ENCODE measurements at places on chromosomes 3 and 15.
A peak's percentile ranks its signal among the peaks of the same experiment; 100 is the strongest.

DNA sequence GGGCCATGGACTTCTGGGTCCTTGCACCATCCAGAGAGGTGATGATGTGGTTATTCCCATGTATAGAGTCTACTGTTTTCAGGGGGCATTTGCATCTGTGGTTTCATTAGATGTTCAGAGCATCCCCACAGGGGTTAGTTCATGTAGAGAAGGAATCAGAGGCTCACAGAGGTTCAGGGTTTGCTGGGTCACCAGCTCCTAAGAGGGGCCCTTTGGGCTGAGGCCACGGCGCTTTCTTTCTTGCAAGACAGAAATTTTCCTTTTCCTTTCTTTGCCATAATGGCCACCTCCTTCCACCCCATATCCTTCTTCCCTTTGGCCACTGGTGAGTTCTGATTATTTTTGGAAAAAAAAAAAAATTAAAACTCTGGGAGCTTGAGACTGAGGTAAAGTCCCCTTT is 62.3 kb downstream of the APBA2 start:
- DNase-seq: no peak

DNA sequence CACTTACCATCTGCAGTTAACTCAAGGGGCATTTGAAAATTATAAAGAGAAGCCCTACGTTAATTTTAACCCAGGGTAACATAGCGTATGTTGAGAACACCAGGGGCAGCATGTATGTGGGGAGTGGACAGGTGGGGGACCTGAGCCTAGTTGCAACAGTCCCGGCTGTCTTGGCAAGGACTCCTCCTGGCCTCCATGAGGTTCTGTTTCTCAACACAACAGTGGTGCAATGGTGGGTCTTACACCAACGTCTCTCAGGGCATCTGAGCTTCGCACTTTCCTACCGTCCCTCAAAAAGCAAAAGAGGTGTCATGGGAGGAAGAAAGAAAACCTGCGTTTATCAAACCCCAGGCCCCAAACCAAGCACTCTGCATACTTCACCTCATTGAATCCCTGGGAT is 50.6 kb downstream of the MGLL start:
- no peak for DNase-seq

- DNase-seq: no peak
Measured at GRCh38 chr15:52082197-52083036, 30.2 kb downstream of the BCL2L10 start.

GRCh38 chr3:108345492-108346205 is 49.3 kb downstream of the HHLA2 start:
- peak; percentile 75 for DNase-seq

GRCh38 chr3:149204390-149204991 is 17.1 kb downstream of the CP start:
- DNase-seq: no peak

DNA sequence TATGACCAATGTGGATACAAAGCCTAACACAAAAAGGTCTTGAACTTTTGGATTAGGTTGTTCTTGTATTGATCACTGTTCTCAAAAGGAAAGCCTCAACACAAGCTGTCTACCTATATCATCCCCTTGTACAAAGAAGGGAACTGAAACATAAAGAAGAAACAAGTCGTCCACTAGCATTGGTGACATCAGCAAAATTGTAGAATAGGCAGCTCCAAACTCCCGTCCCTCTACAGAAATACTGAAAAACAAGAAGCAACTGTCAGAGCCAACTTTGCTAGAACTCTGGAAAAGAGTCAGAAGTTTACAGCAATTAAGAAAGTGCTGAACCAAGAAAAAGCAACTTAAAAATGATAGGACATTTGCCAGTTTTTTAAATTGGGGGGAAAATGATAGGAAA is 7.5 kb upstream of the NR1I2 start:
- DNase-seq: no peak

- DNase-seq: no peak
Measured at GRCh38 chr15:53880357-53880756, 97.9 kb upstream of the UNC13C start.

DNA sequence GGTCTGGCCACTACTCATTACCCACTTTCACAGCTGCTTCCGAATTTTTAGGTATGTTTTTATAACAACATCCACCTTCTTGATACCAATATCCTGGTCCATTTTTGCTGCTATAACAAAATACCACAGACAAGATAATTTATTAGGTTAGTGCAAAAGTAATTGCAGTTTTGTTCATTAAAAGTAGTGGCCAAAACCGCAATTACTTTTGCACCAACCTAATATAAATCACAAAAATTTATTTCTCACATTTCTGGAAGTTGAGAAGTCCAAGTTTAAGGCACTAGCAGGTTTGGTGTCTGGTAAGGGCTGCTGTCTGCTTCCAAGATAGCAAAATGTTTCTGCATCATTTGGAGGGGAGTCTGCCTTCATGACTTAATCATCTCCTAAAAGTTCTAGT is 624.7 kb upstream of the ALCAM start:
- no peak for DNase-seq

GRCh38 chr15:57527382-57528091 is 64.2 kb upstream of the MYZAP start:
- DNase-seq: no peak

DNA sequence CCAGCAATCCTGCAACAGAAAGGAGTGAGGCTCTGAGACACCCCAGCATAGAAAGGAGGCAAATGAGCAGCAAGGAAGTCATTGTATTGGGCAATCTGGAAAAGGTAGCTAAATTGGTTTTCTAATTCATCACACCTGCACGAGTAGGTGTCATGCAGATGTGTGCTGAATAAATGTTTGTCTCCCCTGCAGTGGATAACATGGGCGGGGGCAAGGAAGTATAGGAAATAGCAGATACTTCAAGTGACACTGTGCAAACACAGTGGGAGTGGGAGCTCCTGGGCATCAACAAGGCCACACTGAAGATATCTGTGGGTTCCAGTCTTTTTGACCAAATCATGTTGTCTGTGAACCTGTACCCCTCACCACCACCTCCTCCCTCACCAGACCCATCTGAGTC is 14.4 kb upstream of the HTR3E start:
- no peak for DNase-seq

- DNase-seq: no peak
Measured at GRCh38 chr15:92901072-92901761, 1.1 kb downstream of the CHD2 start.

DNA sequence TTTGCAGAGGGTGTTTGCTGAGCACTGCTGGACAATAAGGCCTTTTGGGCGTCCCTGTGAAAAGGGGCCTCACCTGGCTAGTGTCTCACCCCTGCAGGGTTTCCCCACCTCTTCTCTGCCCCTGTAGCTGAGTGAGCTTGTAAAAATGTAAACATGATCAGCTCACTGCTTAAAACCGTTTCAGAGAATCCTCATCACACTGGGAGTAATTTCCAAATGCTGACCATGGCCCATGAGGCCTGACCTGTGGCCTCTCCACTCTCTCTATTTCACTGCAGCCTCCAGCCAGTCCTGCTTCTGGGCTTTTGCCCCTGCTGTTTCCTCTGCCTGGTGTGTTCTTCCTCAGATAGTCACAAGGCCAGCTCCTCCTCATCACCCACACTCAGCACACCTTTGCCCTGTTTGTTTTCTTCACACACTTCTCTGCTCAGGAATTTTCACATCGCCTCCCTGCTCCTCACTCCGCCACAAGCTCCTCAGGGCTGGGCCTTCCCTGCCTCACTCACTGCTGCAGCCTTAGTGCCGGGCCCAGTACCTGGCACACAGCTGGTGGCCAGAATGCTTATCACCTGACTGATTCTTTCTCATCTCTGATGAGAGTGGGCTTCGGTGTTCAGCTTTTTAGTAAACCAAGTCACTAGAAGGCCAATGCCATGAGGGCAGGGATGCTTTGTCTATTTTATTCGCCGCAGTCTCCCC is 79.3 kb upstream of the SEC13 start:
- no peak for DNase-seq

DNA sequence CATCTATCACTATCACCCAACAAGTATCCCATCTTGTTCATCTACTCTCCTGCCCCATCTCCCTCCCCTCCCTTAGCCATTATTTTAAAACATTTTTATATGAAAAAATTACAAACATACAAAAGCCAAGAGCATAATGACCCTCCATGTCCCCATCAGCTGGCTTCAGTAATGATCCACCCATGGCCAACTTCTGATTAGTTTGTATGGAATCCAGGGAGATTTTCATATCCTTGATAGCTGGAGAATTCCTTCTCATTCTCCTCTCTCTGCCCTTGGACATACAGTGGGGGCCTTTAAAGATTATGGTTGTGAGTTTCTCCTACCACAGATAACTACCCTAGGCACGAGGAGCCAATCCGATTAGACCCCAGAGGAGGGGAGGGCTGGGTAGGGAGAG is 40.2 kb downstream of the IRAK2 start:
- DNase-seq: no peak

DNA sequence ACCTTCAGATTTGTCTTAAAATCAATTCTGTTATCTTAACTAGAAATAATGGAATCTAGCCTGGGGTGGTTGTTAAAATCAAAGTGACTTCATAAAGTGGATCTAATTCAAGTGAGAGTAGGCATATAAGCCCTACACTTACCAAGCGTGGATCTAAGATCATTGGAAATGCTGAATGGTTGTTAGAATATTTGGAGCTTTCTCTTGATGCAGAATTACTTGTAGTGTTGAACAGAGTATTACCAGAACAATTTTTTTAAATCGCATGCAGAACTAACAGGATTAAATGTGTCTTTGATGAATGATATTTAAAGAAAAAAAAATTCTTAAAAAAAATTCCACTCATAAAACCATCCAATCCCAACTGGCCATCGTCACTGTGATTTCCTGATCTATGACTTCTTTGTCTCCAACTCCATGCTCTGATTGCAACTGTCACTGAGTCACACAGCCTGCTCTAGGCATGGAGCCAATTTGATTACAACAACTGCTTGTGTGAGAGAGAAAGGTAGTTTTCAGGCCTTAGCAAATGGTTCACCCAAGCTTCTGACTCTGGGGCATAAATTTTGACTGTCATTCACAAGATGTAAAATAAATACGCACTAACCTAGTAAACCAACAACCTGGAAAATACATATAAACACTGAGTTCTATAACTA is 25.9 kb upstream of the SPRED1 start:
- DNase-seq: no peak

DNA sequence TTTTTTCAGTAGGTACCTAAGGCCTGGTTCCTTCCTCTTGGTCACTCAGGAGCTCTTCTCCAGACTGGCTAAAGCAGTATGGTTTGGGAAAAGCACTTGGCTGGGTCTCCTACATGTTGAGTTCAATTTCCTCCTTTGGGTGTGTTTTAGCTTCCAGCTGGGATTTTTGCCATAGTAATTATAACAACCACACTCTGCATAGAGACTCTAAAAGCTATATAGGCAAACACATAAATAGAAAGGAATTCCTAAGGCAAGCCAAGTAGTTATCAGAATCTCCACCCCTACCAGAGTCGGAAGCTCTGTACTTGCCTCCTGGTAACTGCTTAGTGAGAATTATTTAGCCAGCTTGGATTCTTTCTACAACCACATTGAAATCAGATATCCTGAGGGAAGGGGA is 48.6 kb downstream of the FOXL2 start:
- no peak for DNase-seq

DNA sequence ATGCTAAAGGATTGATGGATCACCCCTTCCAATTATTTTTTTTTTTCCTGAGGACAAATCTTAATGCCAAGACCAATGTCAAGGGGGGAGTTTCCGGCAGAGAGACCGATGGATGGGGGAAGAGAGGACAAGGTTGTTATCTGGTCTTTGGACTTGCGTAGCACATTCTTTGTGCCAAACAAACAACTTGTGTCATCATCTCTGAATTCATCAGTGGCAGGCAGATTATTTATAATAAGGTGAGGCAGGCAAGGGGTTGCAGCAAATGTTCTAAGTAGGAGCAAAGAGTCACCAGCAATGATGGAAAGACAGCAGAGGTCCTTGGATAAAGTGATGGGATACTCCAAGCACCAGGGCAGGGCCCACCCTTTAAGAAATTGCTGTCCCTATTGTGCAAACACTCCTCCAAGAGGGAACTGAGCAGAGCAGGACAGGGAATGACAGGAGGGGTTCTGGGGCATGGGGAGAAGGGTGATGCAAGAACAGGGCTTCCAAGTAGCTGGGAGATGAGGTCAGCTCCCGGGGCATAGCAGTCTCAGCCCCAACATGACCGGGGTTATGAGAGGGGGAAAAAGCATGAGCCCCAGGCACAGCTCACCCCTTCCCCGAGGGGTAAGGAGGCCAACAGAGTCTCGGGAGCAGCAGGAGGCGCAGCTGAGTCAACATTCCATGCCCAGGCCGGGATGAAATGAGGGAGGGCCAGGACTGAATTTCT is 57.4 kb downstream of the ANXA2 start:
- DNase-seq: no peak

DNA sequence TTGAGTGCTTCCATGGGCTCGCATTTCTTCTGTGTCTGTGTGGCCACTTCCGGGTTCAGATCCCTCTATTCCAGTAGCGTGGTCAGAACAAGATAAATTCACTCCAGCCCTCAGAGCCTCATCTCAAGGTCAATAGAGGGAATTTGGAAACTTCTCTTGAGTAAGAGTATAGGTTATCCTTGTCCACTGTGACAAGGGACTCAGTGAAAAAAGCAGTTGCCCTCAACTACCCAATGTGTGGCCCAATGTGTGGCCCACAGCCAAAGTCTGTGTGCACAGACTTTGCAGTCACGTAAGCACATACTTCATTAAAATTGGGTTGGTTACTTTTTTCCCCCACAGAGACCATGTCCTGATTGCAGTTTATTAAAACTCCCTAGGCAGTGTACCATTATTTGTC is 305.6 kb upstream of the SEMA6D start:
- DNase-seq: no peak

DNA sequence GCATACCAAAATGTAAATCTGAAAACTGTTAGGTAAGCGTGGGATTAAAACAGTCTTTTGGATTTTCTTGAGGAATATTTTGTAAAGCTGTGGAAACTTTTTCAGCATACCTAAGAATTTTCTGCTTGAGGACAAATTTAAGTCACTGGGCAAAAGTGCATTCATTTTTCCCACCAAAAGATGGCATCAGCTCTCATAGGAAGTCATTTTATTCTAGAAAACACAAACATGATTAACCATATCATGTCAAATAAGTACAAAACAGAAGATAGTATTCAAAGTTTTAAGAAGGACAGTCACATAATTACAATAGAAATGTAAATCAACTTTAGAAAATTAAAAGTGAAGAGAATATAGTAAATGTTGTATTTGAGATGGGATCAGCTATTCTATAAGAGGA is 63.5 kb downstream of the SLC49A4 start:
- DNase-seq: no peak

Data from NCI-H2107 (cell line).